ENCODE measurements at places on chromosomes 4 and X. TPM values are rescaled to one million over a fixed set of nuclear protein-coding genes. Genes with fewer than 3 reads are reported as not detected.

- no peak for DNase-seq
Observed at GRCh38 chr4:122766950-122767349, 34.4 kb downstream of the BBS12 start.

DNA sequence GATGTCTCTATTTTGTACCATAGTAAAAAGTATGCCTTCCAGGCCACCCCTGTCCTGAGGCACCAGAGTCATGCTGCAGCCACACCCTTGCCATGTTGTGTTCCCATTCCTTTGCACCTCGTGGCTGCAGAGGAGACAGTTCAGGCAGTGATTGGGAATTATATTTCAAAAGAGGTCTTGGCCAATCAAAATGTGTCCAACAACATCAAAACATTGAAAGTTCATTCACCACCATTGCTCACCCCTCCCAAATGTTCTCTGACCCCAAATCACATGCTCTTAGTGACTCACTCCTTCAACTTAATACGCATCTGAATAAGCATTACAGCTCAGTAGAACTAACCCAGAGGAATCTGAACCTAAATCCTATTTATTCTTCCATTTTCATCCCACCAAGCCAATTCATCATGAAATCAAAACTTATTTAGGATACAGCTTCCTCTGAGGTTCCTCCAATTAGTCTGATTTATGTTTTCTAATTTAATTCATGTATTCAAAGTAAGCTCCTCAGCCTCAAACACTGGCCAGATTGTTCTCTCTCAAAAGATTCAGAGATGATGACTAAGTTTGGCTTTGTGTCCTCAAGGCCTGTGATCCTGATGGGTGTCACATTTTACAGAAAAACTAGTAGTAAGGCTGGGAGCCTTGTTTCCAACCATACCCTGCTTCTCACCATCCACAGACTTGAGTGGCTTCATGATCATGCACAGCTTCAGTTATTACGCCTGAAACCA is 323.2 kb upstream of the INTU start:
- no peak for DNase-seq

TMPRSS11D gene
- total RNA-seq: not detected

DNA sequence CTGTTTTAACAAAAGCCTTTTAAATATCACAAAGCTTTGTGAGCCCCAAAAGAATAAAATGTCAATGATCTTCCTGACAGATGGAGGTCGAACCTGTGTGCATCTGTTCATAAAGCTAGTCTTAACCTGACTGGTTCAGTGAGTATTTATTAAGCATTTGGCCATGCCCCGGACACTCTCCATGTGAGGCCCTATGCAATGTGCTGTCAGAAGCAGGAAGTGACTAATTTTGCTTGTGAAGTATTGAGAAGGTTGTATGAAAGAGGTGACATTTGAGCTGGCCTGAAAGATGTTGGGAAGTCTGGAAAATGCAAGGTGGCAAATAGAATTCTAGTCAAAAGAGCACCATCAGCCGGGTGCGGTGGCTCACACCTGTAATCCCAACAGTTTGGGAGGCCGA is 171.4 kb downstream of the MSL3 start:
- DNase-seq: no peak

DNA sequence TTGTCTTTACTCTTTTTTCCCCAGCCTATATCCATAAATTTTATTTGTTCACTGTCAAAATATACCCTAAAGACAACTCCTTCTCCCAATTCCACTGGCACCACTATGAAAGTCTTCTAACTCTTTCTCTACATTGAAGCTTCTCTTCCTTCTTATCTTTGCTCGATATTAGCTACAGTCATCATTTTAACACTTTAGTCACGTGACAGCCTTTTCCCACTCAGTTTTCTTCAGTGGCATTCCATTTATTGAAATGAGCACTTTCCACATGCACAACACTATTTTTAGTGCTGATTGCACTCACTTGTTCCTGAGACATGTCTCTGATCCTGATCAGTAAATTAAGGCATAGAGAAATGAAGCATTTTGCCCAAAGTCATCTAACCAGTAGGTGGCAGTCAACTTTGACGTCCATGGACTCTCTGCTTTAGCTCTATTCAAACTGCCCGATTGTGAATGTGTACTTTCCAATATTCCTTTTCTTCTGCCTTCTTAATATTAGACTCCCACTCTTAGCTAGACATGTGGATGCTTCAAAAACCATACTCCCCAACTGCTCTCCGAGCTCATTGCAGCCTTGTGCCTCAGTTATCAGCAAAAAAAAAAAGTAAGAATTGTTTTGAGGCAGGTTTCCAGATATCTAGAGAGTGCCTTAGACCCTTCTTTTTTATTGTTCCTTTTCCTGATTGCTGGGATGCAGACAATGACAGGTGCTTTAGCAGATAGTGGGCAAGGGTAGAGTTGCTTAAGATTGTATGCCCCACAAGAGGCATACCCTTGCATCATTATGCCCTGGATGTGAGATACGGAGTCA is 394.4 kb upstream of the ADGRL3 start:
- DNase-seq: peak; percentile 34

GRCh38 chr4:172725581-172725980 is 443.0 kb upstream of the GALNT7 start:
- no peak for DNase-seq

DNA sequence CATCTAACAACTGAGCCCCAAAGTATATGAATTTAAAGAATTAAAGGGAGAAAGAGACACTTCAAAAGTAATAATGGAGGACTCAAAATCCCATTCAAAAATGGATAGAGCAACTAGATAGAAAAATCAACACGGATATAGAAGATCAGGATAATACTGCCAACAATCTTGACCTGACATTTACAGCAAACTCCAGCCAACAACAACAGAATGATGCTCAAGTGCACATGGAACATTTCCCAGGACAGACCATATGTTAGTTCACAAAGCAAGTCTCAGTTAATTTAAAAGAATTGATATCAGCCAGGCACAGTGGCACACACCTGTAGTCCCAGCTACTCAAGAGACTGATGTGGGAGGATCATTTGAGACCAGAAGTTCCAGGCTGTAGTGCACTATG is 72.0 kb upstream of the SMARCAD1 start:
- no peak for DNase-seq

DNA sequence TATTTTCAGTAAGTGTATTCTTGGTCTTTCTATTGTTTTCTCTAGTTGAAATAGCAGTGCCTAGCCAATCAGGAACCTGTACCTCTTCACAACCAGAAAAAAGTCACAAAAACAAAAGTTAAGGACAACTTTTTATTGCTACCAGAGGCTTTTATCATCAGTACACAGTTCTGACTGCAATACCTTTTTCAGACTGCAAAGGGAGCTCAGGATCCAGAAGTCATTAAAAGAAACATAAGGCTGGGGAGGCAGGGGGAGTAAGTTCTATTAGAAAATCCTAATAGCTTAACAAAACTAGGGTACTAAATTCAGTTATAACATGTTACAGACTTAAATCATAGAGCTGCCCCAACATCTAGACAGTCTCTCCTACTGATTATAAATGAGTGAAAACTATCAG is 28.8 kb downstream of the CCNI start:
- no peak for DNase-seq
